Activated CD4-positive, alpha-beta T cell treated with anti-CD3 and anti-CD28 coated beads, Interleukin-2, amount 50 U/mL, for 4 hours (primary cell): ENCODE measurements at places on chromosomes 1 and 21.

DNA sequence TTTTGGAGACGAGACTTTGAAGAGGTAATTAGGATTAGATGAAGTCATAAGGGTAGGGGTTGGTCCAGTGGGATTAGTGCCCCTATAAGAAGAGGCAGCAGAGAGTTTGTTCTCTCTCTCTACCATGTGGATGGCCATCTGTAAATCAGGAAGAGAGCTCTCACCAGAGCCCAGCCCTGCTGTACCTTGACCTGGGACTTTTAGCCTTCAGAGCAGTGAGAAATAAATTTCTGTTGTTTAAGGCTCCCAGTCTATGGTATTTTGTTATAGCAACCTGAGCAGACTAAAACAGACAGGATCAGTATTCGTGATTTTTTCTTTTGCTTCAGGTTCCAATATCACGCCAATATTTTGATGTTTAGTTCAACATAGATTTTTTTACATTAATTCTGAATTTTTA lies 30.0 kb downstream of the TBX15 start:
- no peak for DNase-seq

DNA sequence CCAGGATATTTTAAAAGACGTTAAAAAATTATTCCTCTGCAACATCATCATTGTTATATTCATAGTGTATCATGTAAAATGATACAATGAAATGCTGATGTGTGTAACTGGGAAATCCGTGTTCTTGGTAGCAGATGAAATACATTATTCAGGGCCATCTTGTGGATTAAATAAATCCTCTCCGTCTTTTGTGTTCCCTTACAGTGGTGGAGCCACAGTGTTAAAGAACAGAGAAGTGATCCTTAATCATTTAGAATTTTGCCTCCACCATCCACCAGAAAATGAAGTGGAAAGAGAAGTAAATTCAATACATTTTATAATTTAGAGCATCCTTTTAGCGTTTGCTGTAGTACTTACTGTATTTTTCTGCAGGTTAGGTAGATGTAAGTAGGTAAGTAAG lies 1.3 kb downstream of the DYRK3 start:
- DNase-seq = no peak

DNA sequence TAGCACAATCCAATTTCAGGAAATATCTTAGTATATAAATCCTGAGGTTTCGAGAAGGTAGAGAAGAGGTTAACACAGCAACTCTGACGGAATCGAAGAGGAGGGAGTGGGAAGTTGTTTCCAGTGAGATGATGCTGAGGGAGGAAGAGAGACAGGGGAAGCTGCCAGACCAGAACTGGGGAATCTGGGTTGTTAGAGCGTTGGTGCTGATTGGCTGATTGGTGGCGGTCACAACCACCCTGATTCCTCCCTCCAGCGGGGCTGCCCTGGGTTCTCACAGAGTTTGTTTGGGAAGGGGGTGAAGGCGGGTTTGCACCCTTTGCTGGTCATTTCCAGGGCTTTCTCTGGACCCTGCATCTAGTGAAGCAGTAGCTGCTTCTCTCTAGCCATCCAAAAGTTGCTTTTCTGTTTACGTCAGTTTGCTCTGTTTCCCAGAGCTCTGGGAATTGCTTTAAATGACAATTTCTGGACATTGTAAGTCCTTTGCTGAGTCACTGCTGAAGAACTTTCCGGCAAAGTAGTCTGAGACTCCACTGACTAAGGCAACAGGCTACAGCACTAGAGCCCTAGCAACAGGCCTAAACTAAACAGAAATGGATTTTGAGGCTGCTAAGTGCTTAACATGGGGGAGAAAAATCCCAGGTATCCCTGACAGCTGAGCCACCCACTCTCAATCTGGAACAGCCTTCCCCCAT lies 90.1 kb downstream of the TENT5C start:
- DNase-seq = no peak

DNA sequence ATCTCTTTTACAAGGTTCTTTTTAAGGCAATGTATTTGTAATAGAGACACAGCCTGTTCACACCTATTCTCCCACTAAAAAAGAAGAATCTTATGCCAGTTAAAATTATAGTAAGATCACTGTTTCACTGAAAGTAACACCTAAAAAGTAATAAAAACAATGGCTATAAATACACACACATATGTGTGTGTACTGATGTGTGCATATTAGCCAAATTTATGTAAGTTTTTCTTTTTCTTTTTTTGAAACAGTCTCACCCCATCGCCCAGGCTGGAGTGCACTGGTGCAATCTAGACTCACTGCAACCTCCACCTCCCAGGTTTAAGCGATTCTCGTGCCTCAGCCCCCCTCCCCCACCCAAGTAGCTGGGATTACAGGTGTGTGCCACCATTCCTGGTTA lies 56.8 kb upstream of the SLC30A10 start:
- no peak for DNase-seq

GRCh38 chr1:174656409-174657059 lies 208.8 kb downstream of the GPR52 start:
- DNase-seq = no peak

GRCh38 chr1:66938613-66939012 lies 13.8 kb downstream of the MIER1 start:
- DNase-seq = no peak

DNA sequence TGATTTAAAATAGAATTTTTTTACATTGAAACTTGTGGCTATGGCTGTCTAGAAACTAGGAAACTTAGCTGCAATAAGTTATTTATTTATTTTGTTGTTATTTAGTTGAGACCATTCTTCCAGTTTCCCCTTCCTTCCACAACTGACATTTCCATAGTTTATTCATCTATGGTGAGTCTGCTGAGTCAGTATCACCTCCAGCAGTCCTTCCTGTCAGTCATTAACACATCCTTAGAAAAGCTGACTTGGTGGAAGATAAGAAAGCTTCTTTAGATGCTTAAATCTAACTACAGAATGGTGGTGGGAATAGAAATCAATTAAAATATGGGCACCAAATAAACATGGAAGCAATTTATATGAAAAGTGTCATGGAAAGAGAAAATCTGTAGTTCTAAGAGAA lies 714.0 kb downstream of the RWDD3 start:
- no peak for DNase-seq

- no peak for DNase-seq
These were observed 22.2 kb upstream of the SMG7 start for GRCh38 chr1:183450093-183450492.

GRCh38 chr1:8017495-8018197 lies 8.5 kb downstream of the ERRFI1 start:
- no peak for DNase-seq

- DNase-seq = no peak
These were observed 46.9 kb downstream of the ZSCAN20 start for GRCh38 chr1:33519240-33519884.

DNA sequence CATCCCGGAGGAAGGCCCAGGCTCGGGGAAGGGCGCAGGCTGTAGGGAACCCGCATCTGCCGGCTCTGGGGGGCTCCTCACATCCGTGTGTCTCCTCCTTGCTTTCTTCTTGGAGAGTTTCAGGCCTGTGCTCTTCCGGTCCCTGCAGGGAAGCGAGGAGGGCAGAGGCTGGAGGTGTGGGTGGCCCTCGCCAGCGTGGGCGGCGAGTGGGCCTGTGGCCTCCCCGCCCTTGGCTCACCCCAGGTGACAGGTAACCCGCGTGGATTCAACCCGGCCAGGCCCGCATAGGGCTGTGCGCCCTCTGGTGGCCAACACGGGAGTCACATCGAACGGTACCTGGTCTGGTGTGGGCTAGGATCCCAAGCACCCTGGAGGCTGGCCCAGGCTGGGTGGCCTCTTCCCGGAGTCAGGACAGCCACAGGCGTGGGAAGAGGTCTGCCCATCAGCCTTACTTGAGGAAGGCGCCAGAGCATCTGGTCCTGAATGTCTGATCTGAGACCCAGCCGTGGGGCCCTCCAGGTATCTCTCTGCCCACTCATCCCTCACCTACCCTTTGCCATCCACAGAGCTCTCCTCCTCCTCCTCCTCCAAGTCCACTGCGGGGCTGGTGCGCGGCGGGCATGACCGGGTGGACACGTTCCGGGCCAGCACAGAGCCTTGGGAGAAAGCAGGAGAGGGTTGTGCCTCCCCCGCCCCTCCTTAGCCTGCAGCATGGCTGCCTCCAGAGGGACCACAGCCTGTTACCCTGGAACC lies 9.6 kb upstream of the TNFRSF25 start:
- peak; percentile 80 for DNase-seq

- peak; percentile 12 for DNase-seq
These were observed 65.7 kb upstream of the FCGR2A start for GRCh38 chr1:161439280-161440232.

- no peak for DNase-seq
These were observed 35.8 kb downstream of the LDLRAD1 start for GRCh38 chr1:53982034-53982762.

- DNase-seq = no peak
These were observed 93.1 kb upstream of the TMPRSS2 start for GRCh38 chr21:41600961-41601572.

DNA sequence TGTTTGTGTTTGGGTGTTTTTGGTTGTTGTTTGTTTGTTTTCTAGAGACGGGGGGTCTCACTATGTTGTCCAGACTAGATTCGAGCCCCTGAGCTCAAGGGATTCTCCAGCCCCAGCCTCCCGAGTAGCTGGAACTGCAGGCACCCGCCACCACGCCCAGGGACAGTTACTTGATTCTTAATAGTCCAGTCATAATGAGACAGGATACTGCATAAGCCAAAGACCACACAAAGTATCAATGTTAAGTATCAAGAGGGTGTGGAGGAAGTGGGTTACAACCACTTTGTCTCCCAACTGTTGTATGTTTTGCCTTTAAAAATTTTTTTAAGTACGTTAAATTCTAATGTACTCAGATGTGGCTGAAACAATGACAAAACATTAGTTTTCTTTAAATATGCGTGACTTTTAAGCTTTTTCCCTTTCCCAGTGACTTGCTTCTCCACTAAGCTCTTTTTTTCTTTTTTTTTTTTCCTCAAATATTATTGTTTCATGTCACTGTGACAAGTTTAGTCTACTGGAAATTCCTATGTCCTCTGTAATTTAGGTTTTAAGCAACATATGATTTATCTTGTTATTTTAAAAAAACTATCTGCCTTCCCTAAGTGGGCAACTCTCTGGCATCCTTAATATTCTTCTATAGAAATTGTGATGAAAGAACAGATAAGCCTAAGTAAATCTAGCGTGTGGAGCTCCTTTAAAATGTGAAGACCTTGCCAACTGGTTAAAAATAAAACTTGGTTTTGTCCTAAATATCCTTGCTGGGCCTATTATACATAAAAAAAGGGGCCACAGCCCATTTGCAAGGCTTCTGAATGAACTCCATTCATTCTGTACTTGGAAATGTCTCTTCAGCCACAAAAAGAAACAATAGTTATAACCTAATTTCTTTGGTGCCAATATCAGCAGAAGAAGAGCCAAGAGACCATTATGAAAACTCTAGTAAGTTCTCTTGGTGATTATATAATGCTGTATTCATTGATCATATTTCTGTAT lies 56.2 kb upstream of the DPH5 start:
- peak; percentile 7 for DNase-seq

DNA sequence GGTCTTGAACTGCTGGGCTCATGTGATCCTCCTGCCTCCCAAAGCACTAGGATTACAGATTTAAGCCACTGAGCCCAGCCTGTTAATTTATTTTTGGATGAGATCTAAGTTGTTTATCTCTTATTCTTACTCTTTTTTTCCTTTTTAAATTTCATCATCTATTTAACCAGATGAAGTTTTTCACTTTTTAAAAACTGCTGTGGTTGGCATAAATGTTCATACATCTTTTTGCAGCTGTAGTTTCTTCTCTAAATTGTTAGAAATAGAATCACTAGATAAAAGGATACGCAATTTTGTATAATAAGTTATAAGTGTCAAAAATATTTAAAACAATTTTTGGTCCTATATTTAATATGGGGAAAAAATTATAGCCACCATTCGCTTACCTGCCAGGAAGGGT lies 80.3 kb upstream of the GPR88 start:
- DNase-seq = no peak

GRCh38 chr1:42866549-42866948 lies 20.1 kb downstream of the ZNF691 start:
- DNase-seq = no peak

- no peak for DNase-seq
These were observed 13.5 kb downstream of the PDE9A start for GRCh38 chr21:42666925-42667324.

GRCh38 chr1:52595061-52595460 lies 7.1 kb upstream of the GPX7 start:
- DNase-seq = no peak

GRCh38 chr1:46401964-46402626 lies 8.0 kb downstream of the FAAH start:
- no peak for DNase-seq

GRCh38 chr1:20634065-20634593 lies 871 bp downstream of the PINK1 start:
- DNase-seq = no peak

- DNase-seq = no peak
These were observed 21.7 kb upstream of the PEF1 start for GRCh38 chr1:31666263-31666963.

GRCh38 chr1:97351846-97352245 lies 569.0 kb downstream of the DPYD start:
- no peak for DNase-seq
